ENCODE measurements at places on chromosomes 11 and 22.
A peak's percentile ranks its signal among the peaks of the same experiment; 100 is the strongest.

DNA sequence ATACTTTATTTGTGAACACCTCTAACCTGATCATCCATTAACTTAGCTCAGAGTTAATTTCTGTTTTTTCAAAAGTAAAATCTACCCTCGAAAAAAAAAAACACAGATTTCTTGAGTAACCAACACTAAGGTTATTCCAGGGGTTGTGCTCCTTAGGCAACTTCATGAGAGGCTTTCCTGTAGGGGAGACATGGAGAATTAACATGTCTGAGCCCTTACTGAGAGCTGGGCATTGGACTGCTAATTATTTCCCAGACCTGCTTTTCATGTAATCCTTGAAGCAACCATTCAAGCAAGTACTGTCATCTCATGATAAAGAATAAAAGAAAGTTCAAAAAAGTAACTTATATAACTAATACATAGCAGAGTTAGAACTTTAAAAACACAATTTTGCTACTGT, 13.5 kb upstream of the UPB1 start:
- DNase-seq = no peak

DNA sequence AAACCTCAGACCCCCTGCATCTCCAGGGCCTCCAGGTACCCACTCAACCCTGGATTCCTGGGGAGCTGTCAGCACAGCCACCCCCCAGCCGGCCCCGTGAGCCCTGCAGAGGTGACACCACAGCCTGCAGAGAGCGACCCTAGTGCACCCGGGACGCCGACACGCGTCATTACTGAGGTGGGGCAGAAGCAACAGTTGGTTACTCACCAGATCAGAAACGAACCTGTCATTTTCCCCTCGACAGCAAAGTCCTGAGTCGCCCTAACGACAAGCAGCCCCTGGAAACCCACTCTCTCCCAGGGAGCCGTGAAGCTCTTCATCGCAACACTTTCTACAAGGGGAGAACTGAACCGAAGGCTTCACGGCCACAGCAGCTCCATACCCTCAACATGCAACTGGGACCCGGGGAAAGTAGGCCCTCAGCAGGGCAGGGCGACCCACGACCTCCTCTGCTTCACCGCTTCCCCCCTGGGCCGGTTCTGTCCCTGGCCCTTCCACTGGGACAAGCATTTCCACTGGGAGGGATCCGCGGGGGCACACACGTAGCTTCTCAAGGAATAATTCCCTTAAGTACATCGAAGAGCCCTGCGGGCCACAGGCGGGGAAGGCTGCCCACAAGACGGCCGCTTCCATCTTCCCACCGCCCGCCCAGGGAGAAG, 1.6 kb downstream of the BRD1 start:
- no peak for DNase-seq

DNA sequence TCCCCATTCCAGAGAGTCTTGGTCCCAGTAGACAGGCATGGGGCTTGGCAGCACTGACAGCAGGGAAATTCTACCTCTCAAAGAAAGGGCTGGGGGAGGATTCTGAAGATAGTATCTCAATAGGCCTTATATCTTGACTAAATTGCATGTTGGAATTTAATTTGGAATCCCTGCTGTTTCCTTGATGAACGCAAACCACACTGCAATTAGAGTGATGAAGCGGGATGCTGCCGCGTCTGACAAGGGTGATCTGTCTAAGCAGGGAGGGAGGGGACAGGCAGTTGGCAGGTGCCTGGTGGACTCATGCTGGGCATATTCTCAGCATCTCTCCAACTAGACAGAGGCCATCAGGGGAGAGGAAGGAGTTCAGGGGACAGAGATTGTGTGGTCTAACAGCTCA, 48.4 kb downstream of the COMMD9 start:
- DNase-seq = no peak

GRCh38 chr11:29321293-29322132, 695.3 kb downstream of the KCNA4 start:
- no peak for DNase-seq

- peak; percentile 27 for DNase-seq
These were observed 45.3 kb upstream of the ADA2 start for GRCh38 chr22:17264321-17265052.

All from astrocyte of the cerebellum (primary cell).